ENCODE measurements at places on chromosomes 1 and 21.

DNA sequence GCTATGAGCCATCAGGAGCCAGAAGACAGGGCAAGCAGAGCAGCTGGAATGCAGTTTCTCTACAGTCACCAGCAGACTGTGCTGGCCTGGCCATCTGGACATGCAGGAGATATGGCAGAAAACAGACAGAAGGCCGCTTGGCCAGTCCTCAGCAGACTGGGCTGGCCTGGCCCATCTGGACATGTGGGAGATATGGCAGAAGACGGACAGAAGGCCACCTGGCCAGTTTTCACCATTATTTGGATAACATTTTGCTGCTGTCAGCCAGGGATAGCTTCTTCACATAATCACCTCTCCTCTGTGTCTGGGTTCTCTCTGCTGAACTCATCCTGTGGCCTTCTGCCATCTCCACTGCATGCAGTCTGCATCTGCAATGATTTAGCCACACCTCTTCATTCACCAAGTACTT is 25.0 kb upstream of the CACYBP start:
- no peak for DNase-seq

DNA sequence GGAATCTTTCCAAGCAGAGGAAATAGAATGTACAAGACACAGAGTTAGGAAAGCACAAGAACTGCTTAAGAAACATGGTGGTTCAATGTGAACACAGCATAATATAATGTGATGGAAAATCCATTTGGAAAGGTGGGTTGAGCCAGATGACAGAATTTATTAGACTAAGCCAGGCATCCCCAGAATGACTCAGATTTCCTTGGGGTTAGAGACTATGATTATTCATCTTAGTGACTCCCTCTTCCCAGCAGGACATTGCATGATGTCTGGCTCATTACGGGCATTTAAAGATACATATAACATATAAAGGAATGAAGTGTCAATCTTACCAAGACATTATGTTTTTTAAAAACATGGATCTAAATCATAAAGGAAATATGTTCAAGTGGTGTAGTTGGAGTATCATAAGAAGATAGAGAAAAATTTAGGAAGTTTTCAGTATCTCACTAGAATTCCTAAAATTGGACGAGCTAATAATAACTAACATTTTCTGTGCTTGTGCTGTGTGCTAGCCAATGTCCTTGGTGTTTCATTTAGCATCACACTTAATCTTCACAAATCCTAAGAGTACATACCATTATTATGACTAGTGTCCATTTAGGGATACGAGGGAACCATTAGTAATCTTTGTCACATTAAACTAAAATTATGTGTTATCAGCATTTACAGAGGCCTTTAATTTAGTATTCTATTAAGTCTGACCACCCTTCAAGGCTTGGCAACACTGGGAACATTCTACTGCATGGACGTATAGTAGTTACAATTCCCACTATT is 41.0 kb upstream of the ST6GALNAC5 start:
- DNase-seq = peak; percentile 26

DNA sequence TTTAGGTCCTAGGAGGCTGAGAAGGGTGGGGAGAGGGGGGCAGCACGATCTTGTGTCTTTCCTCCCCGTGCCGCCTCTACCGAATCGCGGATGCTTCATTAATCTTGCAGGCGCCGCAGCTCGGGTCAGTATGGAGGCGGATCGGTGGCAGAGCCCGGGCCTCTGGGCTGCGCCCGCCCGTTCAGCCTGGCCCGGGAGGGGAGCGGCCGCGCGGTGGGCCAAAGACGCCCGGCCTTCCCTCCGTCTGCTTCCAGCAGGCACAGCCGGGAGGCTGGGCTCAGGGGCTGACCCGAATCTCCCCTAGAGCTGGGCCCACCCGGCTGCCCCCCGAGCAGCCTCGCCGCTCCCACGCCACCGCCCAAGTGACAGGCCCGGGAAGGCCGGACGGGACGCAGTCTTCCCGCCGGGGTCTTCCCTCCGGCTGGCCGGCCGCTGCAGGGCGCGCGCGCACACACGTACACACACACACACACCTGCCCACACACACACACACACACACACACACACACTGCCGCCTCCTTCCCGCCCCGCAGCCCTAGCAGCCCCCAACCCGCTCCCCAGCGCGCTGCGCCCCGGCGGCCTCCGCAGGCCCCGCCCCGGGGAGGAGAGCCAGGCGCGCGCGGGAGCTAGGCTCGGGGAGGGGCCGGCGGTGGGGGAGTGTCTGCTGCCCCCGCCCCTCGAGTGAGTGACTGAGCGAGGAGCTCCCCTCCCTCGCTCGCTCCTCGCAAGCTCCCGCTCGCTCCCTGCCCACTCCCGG is at the start of gene C1orf21:
Gene C1orf21 (plus strand): TSS at position 718 of the 757 bp plus-strand sequence. CDS start 90,481 bp downstream, outside the sequence.
- peak; percentile 78 for DNase-seq

- DNase-seq = no peak
These were observed 54.6 kb downstream of the SPSB1 start for GRCh38 chr1:9347095-9347850.

DNA sequence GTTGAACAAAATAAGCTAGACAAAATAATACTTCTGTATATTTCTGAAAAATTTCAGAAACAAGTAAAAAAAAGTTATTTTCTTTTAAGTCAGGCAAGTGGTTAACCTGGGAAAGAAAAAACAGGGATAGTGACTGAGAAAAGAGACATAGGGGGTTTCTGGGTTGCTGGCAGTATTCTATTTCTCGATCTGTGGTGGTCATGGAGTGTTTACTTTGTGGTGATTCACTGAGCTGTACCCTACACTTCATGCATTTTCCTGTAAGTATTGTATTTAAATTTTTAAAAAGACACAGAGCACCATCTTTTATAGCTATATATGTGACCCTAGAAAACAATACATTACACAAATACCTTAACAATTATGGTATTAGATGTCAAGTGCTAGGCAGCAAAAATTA is 58.2 kb downstream of the ZNF644 start:
- DNase-seq = no peak

GRCh38 chr1:210259561-210259960 is 27.0 kb downstream of the SERTAD4 start:
- DNase-seq = no peak

GRCh38 chr21:45270306-45270821 is 17.3 kb downstream of the POFUT2 start:
- DNase-seq = no peak

DNA sequence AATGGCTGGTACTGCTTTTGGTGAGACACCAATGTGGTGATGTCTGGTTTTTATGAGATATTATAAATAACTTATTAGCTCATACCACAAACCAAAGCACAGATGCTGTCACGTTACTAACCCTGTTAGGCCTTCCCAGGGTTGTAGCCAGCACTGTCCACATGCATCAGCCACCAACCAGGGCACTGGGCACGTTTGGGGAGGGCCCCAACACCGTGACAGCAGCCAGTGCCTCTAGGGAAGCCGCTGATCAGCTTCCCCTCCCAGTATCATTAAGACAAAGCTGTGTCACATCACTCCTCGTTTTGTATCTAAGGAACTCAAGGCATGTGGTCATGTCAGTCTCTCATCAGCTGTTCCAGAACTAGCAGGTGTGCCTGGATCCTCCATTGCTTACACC is 13.9 kb downstream of the URB1 start:
- peak; percentile 5 for DNase-seq

GRCh38 chr1:178010674-178011464 is 41.0 kb upstream of the SEC16B start:
- DNase-seq = no peak

DNA sequence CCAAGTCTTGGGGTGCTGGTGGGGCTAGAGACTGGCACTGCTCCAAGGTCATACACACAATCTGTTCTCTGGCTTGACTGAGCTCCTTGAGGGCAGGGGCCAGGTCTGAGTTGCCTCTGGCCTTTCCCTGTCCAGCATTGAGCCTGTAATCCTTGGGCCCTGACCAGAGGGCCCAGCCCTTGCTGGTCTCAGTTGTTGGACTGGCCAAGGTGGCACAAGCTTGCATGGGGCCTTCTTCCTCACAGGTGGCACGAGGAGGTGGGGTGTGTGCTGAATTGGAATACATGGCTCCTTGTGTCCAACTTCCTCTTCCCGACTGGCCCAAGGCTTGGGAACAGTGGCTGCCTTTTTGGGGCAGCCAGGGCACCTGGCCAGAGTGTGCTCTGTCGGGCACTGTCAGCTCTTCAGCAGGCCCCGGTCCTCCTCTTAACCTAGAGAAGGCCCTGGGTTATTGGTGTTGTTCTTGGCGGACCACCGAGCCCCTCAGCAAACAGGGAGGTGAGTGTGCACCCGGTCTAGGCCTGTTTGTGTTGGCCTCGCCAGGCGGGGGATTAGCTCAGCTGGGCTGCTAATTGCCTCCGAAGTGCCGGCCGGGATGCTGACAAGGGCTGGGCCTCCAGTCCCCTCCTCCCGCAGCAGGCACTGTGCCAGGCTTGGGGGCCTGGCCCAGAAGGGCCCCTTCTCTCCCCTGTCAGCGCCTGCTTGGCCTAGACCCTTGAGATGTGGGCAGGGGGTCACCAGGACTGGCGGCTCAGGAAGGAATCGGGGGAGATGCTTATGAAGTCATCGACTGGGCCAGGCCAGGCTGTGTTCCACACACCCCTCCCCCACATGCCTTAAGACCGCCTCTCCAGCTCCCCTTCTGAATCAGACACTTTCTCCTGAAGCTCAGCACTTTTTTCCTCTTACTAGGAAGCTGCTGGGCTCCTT is 28.5 kb downstream of the WNT4 start:
- DNase-seq = peak; percentile 34

All from fibroblast of skin of left biceps (primary cell).